ENCODE measurements at places on chromosomes 6 and 20.
A peak's percentile ranks its signal among the peaks of the same experiment; 100 is the strongest.

GRCh38 chr20:57881466-57882385, 171.9 kb upstream of the PMEPA1 start:
- no peak for DNase-seq

DNA sequence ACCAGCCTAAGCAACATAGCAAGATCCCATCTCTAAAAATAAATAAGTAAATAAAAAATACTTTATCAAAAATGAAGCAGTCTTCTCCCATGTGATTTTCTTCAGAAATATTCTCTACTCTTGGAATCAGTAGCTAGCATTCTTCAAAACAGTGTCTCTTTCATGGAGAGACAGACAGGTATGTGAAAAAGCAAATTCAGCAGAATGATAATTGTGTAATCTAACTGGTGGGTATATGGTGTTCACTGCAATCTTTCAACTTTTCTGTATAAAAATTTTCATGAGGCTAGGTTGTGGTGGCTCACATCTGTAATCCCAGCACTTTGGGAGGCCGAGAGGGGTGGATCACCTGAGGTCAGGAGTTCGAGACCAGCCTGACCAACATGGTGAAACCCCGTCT, 7.9 kb downstream of the MRS2 start:
- no peak for DNase-seq

GRCh38 chr6:150224820-150225219, 82.0 kb downstream of the PPP1R14C start:
- DNase-seq: no peak

GRCh38 chr6:135280375-135281136, 99.4 kb downstream of the MYB start:
- no peak for DNase-seq

DNA sequence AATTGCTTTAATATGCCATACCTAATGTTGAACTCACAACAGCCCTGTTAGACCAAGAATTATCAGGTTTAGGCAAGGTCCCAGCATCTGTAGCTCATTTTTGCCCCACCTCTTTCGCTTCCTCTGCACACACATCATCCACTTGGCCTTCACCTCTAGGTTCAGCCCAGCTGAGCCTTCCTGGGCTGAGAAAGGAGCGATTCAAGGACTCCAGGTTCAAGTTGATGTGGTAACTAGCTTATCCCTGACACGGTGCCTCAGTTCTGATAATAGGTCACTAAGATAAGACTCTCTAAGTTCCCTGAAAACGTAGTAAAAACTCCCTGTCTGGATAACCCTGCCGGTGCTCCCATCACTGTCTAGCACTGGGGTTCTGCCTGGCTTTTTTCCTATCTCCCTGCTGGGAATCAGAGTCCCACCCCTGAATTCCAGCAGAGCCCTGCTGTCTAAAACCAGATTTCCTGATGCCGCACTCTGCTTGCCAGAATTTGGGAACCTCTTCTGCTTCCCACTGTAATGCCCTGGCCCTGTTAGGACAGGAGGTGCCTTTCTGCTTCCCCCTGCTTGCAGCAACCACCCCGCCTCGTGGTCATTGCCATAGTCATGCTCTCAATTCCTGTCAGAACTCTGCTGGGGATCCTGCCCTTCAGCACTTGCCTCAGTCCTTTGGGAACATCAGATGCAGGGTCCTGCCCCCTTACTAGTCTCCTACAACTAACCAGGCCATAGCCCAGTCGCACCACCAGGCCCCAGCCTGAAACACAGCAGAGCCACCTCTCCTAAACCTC, 47.6 kb downstream of the ALDH8A1 start:
- DNase-seq: no peak

DNA sequence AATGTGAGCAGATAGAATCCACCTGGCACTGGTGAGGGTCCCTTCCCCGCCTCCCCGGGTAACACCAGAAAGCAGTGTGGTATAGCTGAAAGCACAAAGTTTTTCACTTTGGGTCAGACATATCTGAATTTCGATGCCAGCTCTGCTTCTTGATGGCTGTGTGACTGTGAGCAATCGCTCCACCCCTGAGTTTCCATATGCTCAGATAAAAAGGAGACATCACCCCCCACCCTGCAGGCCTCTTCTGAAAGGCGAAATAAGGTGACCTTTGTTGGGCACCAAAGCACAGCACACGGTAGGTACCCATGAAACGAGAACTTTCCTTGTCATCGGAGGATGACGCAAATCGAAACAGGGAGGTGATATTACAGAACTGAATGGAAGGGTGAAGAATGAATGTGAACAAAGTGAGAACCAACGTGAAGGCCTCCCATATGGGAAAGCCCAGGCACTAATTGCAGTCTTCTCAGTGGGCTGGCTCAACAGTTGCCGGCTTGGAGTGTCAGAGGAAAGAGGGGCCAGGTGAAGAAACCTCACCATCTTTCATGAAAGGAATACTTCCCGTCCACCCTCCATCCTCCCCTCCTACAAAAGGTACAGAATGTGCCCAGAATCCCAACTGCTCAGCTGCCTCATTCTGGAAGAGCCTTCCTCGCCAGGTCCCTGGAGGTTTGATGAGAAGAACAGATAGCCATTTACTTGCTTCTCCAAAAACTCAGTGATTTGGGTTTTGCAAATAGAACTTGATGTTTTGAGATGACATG, 61.8 kb downstream of the NFATC2 start:
- no peak for DNase-seq

DNA sequence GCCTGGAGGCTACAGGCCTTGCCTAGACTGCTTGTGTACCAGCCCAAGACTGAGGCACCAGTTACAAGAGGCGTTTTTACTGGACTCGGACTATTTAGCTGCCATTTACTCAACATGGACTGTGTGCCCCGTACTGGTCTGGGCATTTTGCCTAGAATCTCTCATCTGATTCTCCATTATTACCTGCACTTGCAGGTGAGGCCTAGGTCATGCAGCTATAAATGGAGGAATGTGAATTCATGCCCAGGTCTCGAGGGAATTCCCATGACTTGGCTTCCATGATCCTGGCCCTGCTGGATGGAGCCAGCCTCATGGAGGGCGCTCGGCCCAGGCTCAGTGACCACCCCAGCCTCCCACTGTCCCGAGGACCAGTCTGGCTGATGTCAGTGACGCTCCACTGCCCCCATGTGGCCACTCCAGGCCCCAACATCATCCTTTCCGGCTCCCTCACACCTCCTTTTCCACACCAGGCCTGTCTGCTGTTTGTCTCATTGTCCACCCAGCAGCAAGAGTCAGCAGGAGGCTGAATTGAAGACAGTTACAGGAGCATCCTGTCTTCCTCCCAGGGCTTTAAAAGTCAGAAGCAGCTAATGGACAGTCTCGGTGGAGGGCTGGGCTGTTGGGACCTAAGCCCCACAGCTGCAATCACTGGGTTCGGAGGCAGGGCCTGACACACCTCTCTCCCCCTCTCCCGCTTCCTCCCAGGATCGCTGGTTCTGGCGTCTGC, 8.7 kb downstream of the MMP24OS start:
- peak; percentile 85 for DNase-seq

- DNase-seq: no peak
Observed at GRCh38 chr6:71250099-71250602, 38.5 kb upstream of the OGFRL1 start.

- DNase-seq: no peak
Observed at GRCh38 chr6:21946298-21946783, 350.5 kb downstream of the PRL start.

DNA sequence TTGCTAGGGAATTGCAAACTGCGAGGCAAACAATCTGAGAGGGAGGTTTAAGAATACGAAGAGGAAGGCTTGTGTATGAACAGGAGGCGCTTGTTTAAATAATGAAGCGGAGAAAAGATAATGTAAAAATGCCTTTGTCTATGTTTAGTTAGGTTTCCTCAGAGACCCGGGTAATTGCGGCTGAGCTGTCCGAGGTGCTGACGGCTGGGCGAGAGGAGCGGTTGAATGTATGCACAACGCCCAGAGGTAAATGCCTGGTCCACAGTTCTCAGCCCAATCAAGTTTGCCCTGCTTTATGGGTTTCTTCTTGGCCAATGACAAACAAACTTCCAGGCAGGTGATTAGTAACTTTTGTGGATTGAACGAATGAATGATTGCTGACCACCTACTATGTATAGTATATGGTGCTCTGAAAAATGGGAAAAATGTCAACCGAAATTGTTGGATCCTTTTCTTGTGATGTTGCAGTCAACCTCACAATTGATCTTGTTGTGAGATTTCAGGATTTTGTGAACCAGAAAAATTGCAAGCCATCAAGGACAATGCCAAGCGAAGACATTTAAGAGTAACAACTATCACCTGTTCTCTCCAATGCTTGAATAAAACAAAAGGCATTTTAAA, 38.3 kb upstream of the SLC32A1 start:
- no peak for DNase-seq

DNA sequence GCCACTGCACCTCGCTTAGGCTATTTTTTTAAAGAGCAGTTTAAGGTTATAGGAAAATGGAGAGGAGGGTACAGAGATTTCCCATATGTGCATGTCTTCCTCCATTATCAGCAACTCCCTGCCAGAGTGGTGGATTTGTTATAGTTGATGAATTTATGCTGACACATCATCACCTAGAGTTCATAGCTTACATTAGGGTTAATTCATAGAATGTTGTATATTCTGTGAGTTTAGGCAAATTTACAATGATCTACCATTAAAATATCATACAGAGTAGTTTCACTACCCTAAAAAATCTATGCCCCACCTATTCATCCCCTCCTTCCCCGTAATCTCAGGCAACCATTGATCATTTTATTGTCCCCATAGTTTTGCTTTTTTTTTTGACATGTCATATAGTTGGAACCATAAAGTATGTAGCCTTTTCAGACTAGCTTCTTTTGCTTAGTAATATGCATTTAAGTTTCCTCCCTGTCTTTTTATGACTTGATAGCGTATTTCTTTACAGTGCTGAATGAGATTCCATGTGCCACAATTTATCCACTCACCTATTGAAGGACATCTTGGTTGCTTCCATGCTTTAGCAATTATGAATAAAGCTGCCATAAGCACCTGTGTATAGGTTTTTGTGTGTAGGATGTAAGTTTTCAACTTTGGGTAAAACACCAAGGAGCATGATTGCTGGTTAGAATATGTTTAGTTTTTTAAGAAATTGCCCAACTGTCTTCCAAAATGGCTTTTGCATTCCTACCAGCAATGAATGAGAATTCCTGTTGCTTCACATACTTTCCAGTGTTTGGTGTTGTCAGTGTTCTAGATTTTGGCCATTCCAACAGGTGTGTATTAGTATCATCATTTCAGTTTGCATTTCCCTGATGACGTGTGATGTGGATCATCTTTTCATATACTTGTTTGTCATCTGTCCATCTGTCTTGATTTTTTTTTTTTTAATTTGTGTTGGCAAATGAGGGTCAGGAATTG, 60.2 kb downstream of the NCOA3 start:
- no peak for DNase-seq

- peak; percentile 92 for DNase-seq
Observed at GRCh38 chr6:5036269-5036668, 32.4 kb upstream of the RPP40 start.

DNA sequence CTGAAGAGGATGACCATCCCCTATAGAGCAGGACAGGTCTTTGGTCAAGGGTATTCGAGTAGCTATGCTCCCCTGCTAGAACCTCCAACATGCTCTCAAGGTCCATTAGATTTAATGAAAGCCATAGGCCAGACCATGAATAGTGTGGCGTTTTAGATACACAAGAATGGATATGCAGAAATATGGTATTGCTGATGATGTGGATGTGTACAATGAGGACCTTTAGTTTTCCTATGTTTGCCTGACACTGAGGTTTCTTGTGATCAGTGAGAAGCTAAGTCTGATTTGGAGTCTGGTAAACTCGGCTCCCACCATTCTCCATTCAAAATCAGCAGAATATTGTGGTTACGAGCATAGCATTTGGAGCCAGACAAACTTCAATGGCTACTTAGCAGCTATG, 125.6 kb downstream of the TSHZ2 start:
- no peak for DNase-seq

DNA sequence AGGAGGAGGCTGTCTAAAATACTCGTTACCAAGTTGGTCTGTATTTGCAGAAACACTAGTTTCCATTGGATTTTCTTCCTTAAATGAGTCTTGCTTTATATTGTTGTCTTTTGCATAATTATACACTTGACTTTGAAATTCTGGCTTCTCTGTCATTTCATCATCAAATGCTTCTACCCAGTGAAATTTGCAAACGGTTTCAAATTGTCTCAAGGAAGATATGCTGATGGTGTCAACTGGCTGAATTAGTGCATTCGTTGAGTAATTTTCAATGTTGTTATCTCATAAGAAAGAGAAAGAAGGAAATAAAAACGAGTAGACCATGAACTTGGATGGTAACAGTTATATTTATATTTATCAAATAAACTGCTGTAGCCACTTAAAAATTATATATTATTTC, 10.8 kb downstream of the CAGE1 start:
- DNase-seq: no peak

DNA sequence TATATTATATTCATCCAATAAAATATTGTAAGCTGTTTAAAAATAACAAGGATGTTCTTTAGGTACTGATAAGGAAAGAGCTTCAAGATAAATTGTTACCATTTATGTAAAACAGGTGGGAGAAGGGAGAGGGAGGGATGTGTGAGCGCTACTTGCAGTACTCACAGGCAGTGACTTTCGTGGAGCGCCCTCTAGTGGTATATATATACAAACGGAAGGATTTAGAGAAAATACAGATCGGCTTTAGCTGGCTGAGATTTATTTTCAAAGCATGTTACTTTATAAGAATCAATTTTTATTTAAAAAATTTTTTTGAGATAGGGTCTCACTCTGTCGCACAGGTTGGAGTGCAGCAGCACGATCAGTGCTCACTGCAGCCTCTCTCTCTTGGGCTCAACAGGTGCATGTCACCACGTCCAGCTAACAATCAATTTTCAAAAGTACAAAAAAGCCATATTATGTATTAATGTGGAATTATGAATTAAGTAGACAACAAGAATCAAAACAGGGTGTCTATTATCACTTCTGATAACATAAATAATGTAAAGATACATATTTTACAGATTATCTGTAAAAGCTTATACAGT, 3.3 kb upstream of the MOG start:
- DNase-seq: peak; percentile 77

DNA sequence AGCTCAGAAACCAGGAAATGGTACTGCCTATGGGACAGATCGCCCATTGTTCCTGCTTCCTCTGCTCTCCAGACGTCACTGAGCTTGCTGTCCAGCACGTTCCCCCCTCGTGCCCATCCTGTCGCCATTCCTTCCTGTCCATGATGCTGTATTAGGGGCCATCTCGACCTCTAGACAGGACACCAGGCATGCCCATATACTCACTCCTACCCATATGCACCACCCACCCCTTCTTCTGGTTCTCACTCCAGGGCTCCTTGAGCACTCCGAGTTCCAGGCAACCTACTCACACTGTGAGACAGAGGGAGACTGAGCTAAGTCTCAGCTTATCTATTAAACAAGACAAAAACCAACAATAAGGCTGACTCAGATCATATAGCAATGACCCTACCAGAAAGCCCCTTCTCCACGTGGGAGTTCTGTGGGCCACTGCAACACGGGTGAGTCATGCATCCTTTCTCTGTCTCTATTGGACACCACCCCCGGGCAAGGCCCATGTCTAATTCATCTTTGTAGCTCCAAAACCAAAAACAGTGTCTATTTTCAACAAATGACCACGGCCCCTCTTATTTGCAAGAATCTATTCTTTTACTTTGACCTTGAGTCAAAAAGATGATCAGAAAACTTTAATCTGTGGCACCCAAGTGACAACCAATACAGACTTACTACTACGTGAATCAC, 65.7 kb downstream of the PSMG4 start:
- DNase-seq: no peak

All from WERI-Rb-1 (cell line).